ENCODE measurements at places on chromosomes 5 and 9.

DNA sequence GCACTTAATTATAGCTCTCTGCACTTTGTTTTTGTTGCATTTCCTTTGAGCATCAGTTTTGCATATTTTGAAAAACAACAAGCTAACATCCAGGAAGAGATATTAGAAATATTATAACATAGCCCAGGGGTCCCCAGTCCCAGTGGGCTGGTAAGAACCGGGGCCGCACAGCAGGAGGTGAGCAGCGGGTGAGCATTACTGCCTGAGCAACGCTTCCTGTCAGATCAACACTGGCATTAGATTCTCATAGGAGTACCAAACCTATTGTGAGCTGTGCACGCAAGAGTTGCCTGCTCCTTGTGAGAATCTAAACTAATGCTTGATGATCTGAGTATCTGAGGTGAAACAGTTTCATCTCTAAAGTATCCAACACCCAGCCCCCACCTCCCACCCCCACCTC is 675.9 kb upstream of the ZNF608 start:
- DNase-seq: no peak

DNA sequence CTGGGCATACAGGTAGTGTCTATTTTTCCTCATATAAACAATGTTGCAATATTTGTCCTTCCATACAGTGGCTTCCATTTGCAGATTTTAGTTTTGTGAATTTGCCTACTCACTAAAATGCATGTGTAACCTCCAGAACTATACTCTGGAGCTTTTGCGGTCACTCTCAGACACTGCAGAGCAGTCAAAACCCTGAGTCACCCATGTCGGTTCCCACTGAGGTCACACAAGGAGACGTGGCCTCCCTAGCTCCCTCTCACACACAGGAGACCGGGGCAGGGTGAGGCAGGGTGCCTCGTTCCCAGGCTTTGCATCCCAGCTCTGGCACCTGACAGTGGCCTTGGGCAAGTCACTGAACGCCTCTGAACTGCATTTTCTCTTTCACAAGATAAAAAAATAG is 55.5 kb upstream of the ZNF354A start:
- no peak for DNase-seq

- peak; percentile 57 for DNase-seq
These were observed 46.7 kb upstream of the MACIR start for GRCh38 chr5:103211576-103212561.

DNA sequence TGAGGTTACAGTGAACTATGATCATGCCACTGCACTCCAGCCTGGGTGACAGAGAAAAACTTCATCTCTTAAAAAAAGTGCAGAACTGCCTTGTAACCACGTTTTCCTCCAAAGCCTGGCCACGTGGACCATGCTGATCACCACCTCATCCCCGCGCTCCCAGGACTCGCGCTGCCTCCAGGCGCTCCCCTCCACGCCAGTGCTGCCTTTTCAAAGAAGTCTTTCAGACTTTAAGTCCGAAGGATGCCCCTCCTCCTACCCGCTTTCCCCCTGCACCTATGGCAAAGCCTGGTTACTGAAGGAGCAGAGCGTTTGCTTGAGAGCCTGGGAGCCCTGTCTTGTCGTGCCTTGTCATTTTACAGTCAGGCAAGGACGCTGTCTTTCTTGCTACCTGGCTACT is 43.8 kb downstream of the HABP4 start:
- no peak for DNase-seq

DNA sequence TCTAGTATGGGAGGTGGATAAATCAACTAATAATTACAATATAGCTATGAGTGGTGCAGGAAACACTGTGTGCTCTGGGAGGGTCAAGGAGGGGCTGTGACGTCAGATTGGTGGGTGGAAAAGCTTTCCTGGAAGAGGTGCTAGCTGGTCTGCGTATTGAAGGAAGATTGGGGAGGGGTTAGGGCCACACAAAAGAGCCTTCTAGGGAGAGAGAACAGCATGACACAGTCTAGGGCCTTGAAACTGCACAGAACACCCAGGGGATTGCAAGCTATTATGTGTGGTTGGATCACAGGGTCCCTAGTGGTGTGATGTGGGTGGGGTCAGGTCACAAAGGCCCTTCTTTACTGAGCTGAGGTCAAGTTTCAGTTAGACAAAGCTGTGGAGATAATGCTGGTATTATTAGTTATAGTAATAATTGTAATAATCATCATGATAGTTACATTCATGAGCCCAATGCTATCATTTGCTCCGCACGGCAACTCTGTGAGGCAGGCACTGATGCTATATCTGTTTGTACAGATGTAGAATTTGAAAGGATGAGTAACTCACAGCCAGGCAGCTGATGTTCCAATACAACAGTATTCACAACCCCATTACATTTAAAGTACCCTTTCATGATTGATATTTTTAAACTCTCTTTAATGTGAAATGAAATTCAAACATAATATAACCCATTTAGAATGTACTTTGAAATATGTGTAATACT is 197.4 kb upstream of the IL12B start:
- DNase-seq: no peak

GRCh38 chr9:121743441-121744001 is 92.1 kb downstream of the DAB2IP start:
- no peak for DNase-seq

GRCh38 chr5:115262011-115262320 is 711 bp downstream of the PGGT1B start:
- DNase-seq: no peak

All from KBM-7 (cell line).